ENCODE measurements at places on chromosomes 1 and 21. TPM values are rescaled to one million over a fixed set of nuclear protein-coding genes. Genes with fewer than 3 reads are reported as not detected.

Gene TRIM67
- total RNA-seq, result not detected

Gene CHRM3
- under 0.01 TPM for total RNA-seq

Gene CSMD2
- total RNA-seq, result 1.7 TPM

Gene LACTBL1
- total RNA-seq, result not detected

Gene LCE2B
- not detected for total RNA-seq

Gene SLC6A17
- total RNA-seq, result 0.09 TPM

Measured in bronchial smooth muscle cell (primary cell).